GM13976 (cell line): ENCODE measurements at places on chromosomes 13 and 19.

DNA sequence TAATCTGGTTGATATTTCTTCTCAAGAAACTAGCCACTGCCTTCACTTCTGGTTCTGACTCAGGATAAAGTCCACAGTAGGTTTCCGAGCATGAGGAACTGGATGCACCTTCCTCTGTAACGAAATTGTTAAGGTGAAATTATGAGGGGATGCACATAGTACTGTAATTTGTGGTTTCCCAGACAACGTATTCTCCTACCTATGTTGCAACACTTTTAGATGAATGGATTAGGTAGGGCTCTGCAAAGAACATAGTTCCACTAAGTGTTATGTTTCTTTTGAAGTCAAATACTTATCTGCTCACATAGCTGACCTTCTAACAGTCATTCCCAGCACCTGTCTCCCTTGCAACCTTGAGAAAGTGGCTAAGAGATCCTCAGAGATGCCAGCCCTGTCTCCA is 5.7 kb upstream of the ZC3H13 start:
- DNase-seq: no peak

DNA sequence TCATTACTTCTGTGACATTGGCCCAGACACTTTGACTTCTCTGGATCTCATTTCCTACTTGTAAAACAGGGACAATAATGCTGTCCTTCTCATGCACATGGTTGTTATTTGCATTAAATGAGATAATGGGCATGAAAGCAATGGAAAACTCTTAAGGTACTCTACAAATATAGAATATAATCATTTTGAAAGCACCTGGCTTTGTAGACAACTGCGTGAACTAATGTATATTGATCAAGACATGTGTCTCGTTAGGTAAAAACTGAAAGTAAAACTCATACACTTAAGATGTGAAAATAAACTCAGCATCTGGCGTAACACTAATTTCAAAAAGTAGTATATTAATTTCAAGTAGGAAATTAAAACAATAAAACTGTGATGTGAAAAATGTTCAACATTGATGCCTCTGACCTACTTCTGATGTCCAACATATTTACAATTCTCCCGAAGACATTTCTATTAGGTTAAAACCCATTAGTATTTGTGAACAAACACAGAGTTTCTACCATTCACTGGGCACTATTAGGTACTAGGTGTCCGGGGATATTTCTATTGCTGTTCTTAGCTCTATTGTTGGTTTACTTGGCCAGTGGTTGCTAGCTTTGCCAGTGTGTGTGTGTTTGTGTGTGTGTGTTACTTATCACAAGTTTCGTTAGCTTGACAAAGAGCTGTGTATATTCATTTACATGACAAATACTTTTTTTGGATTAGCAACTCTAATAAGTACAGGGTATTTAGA is 220.5 kb downstream of the KCNRG start:
- no peak for DNase-seq

DNA sequence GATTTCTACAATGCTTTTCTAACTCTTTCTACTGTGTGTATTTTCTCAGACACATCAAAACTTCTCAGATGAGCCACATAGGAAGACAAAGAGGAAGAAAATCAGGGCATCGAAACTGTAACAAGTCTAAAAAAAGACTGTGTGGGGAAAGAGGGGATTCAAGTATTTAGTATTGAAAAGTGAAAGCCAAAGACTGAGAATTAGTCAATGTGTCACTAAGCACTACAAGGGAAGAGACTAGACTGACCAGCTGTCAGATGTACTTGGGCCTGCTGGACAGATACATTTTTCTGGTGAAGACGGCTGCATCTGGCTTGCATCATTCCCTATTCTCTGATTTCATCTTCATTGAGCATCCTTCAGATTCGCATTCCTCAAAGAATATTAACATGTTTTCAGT is 25.4 kb downstream of the COMMD6 start:
- DNase-seq: peak; percentile 73

DNA sequence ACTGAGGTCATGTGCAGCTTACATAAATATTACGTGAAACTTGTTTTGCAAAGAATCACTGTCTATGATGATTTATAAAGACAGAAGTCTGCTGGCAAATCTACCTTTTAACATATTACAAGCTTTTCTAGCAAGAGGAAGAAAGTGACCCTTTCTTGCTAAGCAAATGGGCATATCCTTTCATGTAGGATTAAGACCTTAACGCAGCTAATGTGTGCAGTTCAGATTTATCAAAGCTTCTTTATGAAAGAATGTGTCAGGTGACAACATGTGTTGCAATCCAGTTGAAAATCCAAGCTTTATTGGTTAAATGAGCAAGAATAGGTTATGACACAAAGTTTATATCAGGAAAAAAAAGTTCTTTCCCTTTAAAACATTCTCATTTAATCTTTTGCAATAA is 115.6 kb upstream of the NBEA start:
- no peak for DNase-seq

DNA sequence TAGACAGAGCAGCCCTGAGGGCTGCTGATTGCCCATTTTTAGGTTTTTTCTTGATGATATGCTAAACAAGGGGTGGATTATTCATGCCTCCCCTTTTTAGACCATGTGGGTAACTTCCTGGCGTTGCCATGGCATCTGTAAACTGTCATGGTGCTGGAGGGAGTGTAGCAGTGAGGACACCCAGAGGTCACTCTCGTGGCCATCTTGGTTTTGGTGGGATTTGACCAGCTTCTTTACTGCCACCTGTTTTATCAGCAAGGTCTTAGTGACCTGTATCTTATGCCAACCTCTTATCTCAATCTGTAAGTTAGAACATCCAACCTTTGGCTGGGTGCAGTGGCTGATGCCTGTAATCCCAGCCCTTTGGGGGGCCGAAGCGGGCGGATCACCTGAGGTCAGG is 148.0 kb downstream of the PTPRS start:
- no peak for DNase-seq

DNA sequence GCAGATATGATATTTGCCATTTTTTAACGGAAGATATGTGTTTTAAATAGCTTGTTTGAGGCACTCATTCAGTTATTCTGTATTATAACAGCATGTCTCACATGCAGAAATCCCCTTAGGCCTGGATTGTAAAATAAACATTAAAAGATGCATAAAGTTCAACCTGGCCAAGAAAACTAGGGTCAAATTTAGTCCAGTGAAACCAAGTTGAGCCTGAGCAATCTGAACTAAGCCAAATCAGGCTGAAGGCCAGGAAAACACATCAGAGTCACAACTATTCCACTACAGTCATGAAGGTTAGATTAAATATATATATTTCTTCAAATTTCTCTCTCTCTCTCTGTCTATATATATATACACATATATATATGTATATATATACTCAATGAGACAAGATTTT is 504.8 kb downstream of the SLITRK1 start:
- no peak for DNase-seq

DNA sequence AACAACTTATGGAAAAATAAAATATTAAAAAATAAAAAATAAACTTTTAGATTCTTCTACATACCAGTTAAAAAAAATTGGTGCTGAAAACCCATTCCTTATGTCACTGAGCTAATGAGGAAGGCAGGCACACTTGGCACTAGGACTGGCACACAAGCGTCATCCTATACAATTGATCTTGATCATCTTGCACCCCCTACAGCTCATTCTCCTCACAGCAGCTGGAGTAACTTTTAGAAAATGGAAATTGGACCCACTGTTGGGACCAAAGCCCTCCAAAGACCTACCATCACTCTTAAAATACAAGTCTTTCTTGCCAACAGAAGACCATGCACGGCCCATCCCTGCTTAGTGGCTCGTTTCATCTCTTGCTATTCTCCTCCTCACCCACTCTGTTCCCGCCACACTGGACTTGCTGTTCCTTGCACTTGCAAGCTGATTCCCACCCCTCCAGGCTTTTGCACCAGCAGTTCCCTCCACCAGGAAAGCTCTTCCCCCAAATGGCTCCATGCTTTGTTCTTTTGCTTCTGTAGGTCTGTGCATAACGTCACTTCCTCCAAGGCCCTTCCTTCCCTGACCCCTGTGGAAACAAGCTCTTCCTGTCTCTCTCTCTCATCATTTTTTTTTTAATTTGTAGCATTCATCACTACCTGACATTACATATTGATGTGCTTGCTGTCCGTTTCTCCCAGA is 11.6 kb downstream of the CTU1 start:
- DNase-seq: no peak

GRCh38 chr19:47716270-47716937 is 3.2 kb downstream of the EHD2 start:
- no peak for DNase-seq

- DNase-seq: no peak
These were observed 32.6 kb downstream of the RYR1 start for GRCh38 chr19:38466050-38466449.

GRCh38 chr13:59094181-59094580 is 1069.5 kb downstream of the DIAPH3 start:
- DNase-seq: no peak

GRCh38 chr13:65125236-65125635 is 2104.9 kb downstream of the PCDH9 start:
- no peak for DNase-seq

DNA sequence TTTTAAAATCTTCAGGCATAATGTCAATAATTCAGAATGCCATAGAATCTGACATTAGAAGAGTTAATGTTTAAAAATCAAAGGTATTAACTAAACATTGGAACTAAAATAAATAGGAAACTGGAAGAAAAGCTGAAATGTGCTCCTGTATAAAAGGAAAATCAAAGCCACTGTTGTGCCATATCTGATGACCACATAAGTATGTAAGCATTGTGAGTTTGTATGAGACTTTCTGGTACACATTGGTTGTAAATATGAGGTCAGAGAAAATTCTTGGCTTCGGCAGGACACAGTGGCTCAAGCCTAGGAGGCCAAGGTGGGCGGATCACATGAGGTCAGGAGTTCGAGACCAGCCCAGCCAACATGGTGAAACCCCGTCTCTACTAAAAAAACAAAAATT is 48.3 kb upstream of the INTS6 start:
- DNase-seq: no peak

GRCh38 chr13:109630271-109630670 is 156.1 kb downstream of the IRS2 start:
- DNase-seq: no peak

DNA sequence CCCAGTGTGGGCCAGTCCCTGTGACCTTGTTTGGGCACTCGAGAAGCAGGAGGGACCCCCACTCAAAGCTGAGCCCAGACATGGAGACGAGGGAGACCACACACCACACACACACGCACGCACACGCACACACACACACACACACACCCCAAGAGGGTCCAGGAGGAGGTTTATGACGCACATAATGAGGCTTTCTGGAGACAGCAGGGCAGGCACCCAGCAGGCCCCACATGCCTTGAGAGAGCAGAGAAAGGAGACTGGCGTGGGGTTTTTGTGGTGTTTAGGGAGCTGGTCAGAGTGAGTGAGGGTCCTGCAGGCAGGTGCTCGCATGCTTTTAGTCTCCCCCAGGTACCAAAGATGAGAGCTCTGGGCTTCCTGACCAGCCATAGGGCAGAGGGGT is 42.4 kb downstream of the GPR12 start:
- DNase-seq: no peak

DNA sequence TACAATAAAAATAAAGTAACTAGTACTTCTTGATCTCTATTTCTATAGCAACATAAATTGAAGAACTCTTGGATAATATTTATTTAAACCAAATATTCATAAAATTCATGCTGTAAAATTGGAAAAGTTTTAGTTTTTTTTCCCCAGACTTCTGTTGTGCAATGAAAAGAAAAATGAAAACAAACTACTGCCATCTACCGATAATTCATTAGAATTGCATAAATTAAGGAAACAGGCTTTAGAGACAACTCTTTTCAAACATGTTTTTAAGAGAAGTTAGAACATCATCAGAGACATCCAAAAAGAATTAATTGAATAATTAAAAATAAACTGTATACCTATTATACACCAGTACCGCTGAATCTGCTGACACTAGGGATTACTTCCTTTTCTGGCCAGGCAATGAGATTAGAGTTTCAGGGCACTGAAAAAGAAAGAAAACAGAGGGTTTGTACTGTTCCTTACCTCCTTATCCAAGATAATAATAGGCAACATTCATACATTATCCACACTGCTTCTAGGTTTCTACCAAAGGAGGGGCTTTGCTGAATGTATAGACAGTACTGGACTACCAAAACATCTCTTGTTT is 4.9 kb downstream of the CCDC122 start:
- no peak for DNase-seq

DNA sequence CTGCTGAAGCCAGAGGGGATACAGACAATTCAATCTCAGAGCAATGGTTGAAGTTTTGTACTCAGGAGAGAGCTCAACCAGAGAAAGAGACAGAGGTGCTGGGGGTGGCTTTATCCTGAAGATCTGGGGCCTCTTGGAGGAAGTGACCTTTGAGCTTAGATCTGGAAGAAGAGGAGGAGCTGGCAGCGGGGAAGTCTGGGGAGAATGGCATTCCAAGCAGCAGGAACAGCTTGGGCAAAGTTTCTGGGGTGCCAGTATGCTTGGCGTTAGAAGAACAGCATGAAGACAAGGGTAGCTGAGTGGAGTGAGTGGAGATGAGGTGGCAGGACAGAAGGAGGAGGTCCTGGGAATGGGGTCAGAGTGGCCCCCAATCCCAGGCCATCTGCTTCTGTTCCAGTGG is 11.3 kb downstream of the MAST3 start:
- no peak for DNase-seq

- DNase-seq: no peak
These were observed 22.1 kb downstream of the MIPEP start for GRCh38 chr13:23867027-23867491.

- no peak for DNase-seq
These were observed 246.2 kb downstream of the GPC6 start for GRCh38 chr13:93472814-93473296.

GRCh38 chr19:21707065-21707464 is 60.3 kb downstream of the ZNF100 start:
- DNase-seq: no peak

GRCh38 chr13:74574964-74575728 is 440.9 kb upstream of the KLF12 start:
- peak; percentile 4 for DNase-seq

DNA sequence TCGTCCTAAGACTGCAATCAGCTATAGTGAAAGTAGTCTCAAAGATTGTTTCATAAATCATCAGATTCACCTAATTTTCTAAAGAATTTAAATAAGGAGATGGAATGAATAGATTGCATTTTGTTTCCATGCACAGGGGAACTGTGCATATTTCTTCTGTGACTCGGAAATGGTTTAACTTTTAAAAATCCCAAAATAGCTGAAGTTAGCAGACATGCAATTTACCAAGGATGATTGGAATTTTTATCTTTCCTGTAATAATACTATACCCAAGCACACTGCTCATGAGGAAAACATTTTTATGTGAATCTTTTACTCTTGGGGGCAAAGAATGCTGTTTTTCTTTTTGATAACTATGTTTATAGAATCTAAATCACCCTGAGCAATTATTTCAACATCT is 15.0 kb upstream of the LMO7 start:
- no peak for DNase-seq

- no peak for DNase-seq
These were observed 31.8 kb downstream of the LCP1 start for GRCh38 chr13:46150134-46150693.
